ENCODE measurements at places on chromosomes 5 and 9. TPM values are rescaled to one million over a fixed set of nuclear protein-coding genes. Genes with fewer than 3 reads are reported as not detected.

Gene PCDHA3
- not detected for polyA plus RNA-seq

Gene CTXN3
- polyA plus RNA-seq: not detected

Gene SHROOM1
- polyA plus RNA-seq: not detected

DNA sequence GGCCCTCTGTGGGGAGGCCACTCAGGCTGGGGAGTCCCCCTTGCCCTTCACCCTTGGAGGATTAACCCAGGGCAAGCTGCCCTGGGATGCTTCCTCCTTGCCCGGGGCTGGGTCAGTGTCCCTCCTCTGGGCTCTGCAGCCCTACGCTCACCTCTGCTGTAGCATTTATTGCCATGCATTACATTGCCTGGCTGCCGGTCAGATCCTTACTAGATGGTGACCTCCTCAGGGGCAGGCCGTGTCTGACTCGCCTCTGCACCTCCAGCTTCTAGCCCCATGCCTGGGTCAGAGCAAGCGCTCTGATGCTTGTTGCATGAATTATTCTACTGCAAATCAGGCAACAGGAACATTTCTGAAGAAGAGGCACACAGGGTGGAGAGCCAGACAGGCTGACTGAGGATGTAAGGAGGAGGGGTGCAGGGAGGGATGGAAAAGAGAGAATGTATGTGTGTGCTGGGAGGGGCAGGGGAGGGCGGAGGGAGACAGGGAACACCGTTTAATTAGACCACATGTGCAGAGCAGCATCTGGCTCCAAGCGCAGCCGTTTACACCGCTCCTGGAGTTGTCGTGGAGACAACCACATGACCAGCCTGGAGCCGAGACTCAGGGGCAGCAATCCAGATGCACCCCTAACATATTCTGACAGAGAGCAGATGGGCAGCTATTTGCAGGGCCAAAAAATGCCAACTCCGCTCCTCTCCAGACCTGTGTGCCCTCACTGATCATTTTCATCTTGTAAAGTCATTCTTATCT lies 117.0 kb downstream of the CRB2 start:
- H3K4me1 ChIP-seq: peaks cover 9% of the 10 kb centered on the region
- no peak for DNase-seq
- no peak overlapping the region for H3K27ac ChIP-seq
- H3K4me3 ChIP-seq: no peak overlapping the region
- no peaks in the 10 kb centered on the region for H3K36me3 ChIP-seq

- no peak for DNase-seq
- no peaks in the 10 kb centered on the region for H3K36me3 ChIP-seq
- H3K4me1 ChIP-seq: no peaks in the 10 kb centered on the region
- no peak overlapping the region for H3K4me3 ChIP-seq
Observed at GRCh38 chr5:180460834-180461233, 33.3 kb upstream of the CNOT6 start.

DNA sequence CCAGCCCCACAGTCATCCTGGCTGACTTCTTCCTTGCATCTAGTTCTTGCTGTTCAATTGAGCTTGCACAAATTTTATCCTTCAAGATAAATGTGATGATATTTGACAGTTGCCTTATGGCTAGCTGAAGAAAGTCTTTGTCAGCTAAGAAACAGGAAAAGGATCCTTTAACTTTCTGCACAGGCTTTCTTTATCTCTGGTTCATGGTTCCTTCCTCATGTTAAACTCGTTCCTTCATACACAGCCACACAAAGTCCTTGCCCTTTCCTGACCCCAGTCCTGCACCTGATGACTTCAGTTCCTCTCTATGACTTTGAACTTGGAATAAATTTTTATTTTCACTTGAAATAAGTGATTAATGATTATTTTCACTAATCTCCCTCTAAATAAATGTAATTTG lies 132.5 kb upstream of the PRSS3 start:
- no peaks in the 10 kb centered on the region for H3K36me3 ChIP-seq
- no peak overlapping the region for H3K27ac ChIP-seq
- DNase-seq: no peak
- no peak overlapping the region for H3K4me3 ChIP-seq
- peaks cover 20% of the 10 kb centered on the region for H3K27me3 ChIP-seq

DNA sequence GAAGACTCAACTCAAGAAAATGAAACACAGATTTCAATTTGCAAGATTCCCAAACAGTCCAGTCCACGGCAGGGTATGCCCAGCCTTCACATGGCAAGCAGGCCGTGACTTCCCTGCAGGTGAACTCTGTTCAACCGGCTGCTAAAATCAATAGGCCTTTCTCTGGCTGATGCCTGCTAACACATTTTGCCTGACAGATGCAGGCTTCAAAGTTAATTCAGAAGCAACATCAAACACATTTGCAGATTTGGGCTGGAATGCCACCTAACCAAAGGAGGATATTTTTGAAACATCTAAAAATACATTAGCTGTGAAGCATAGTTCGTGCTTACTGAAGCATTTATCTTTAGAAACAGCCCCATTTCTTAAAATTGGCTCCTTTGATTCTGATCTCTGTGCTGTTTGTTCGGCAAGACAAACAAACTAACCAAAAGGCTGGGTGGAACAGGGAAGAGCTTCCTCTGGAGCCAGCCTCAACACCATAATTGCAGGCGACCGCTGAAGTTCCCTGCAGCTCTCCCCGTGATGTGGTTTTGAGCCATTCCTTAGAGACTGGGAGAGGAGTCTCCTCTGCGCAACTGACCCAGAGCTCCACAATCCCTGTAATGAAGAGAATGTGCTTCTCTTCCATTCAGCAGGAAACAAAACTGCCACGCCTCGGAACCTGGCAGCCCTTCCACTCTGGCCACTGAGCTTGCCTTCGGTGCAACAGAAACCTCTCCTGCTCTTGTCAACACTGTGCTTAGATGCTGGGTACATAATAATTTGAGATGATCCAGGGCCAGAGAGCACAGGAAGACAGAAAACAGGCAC lies 126.5 kb downstream of the MYO10 start:
- H3K36me3 ChIP-seq: no peaks in the 10 kb centered on the region
- H3K27ac ChIP-seq: no peak overlapping the region
- H3K27me3 ChIP-seq: peaks cover 7% of the 10 kb centered on the region
- no peaks in the 10 kb centered on the region for H3K4me1 ChIP-seq

GRCh38 chr5:147393874-147394672 lies 115.8 kb downstream of the DPYSL3 start:
- H3K4me3 ChIP-seq: no peak overlapping the region
- H3K27me3 ChIP-seq: peaks cover 14% of the 10 kb centered on the region
- DNase-seq: no peak
